ENCODE measurements at places on chromosomes 11 and 22.
A peak's percentile ranks its signal among the peaks of the same experiment; 100 is the strongest.

GRCh38 chr22:38298312-38299005 lies 18.8 kb downstream of the CSNK1E start:
- DNase-seq = peak; percentile 63

DNA sequence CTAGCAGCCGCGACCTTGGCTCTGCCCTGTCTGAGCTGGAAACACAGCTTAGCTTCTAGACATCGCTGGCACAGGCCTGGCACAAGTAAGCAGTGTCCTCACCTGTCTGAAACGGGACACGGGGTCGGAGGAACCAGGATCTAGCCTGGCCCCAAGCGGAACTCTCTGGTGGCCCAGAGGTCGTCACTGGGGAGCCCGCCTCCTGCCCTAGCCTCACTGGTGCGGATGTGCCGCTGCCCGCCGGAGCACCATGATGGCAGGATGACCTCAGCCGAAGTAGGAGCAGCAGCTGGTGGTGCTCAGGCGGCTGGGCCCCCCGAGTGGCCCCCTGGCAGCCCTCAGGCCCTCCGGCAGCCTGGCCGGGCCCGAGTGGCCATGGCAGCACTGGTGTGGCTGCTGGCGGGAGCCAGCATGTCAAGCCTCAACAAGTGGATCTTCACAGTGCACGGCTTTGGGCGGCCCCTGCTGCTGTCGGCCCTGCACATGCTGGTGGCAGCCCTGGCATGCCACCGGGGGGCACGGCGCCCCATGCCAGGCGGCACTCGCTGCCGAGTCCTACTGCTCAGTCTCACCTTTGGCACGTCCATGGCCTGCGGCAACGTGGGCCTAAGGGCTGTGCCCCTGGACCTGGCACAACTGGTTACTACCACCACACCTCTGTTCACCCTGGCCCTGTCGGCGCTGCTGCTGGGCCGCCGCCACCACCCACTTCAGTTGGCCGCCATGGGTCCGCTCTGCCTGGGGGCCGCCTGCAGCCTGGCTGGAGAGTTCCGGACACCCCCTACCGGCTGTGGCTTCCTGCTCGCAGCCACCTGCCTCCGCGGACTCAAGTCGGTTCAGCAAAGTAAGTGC lies 871 bp downstream of the SLC35E4 start:
- peak; percentile 64 for DNase-seq

- peak; percentile 68 for DNase-seq
These were observed 28.8 kb upstream of the MOB2 start for GRCh38 chr11:1515082-1516060.

- DNase-seq = no peak
These were observed 9.1 kb downstream of the TRPT1 start for GRCh38 chr11:64216879-64217278.

GRCh38 chr22:33927752-33928151 lies 7.5 kb upstream of the LARGE1 start:
- DNase-seq = no peak

- no peak for DNase-seq
These were observed 193.0 kb downstream of the MSANTD4 start for GRCh38 chr11:105829084-105829483.
